ENCODE measurements at places on chromosomes 4 and X. TPM values are rescaled to one million over a fixed set of nuclear protein-coding genes. Genes with fewer than 3 reads are reported as not detected.

DNA sequence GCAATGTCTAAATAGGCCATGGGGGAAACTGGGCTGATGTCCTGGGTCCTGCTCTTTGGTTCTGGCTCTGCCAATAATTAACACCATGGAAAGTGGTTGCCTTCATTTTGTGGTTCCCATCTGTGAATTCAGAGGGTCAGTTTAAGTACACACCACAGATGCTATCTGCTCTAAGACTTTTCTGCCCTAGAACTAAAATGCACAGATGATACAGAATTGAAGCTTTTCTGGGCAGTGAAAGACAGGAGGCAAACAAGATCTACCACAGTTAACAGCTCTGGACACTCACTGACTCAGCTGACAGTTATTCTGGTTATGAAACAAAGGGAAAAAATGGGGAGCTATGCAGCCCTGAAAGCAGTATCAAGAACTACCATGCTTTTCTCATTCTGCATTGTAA is 37.3 kb downstream of the APBB2 start:
- DNase-seq, result no peak

- no peak for DNase-seq
Measured at GRCh38 chrX:107602694-107603239, 25.5 kb upstream of the PRPS1 start.

GRCh38 chr4:3636646-3637320 is 104.6 kb upstream of the LRPAP1 start:
- DNase-seq, result peak; percentile 70

DNA sequence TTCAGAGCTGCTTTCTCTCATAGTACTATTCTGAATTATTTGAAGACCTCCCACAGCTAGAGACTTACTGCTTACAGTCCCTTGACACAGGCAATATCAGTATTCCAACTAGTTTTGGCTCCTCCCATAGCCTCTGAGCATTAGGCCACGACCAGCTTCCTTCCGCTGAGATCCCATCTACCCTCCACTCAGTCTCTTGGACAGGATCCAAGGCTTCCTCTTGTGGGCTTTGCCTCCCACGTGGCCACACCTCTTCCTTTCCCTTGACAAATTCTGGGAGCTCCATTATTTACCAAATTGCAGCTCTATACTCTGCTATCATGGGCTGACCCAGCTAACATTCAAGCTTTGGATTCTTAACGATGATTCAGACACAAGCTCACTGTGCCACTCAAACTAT is 470.4 kb upstream of the GALNT7 start:
- no peak for DNase-seq

- peak; percentile 65 for DNase-seq
Measured at GRCh38 chr4:18007625-18008024, 13.9 kb downstream of the LCORL start.

- DNase-seq, result peak; percentile 69
Measured at GRCh38 chrX:17046478-17047097, 100.1 kb downstream of the REPS2 start.

- peak; percentile 60 for DNase-seq
Measured at GRCh38 chr4:142379277-142380051, 466.6 kb downstream of the INPP4B start.

GRCh38 chrX:110125446-110126162 is 122.7 kb downstream of the TMEM164 start:
- DNase-seq, result peak; percentile 36

- peak; percentile 52 for DNase-seq
Measured at GRCh38 chr4:56424697-56425514, 10.5 kb downstream of the PPAT start.

DNA sequence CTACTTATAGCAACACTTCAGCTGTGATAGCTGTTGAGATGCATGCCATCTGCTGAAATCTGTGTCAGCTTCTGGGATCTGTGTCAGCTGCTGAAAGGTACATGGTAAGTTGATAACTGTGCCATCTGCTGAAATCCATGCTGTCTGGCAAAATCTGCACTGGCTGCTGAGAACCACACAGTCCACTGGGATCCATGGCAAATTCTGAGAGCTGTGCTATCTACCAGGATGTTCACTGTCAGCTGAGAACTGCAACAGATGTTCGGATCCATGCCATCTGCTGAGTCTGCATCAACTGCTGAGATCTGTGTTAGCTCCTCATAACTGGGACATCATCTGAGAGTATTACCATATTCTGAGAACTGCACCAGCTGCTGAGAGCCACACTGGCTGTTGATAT is 430.5 kb upstream of the POU3F4 start:
- no peak for DNase-seq

- peak; percentile 49 for DNase-seq
Measured at GRCh38 chr4:3634894-3635820, 102.9 kb upstream of the LRPAP1 start.

DNA sequence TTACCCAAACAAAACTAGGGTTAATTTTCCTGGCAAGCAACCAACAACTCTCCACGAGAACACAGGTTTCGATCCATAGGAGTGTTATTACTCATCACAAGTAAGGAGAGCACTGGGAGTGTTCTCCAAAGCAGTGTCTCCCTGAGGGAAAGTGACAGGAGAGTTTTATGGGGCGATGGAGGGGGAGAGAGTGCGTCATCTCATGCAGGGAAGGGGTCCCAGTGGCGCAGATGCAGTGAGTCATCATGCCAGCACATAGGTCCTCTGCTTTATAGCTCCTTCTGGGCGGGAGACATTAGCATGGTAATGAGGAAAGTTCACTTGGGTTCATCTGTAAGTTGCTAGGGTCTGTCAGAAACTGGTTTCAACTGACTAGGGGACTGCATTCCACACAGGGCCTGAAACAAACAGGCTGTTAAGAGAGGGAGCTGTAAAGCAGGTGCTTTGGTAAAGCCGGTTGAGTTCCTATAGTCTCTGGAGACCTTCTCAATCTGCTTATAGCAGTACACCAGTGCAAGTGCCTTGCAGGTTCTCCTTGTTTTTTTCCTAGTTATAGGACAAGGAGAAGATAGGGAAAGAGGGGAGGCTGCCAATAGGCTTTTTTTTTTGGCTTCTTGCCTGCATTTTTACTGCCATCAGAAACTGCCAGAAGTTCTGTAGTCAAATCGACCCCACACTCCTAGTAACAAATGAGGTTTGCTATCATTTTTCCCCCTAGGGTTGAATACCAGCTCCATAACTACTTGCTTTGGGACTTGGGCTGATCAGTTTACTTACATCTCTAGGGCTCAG is 12.8 kb upstream of the BOD1L1 start:
- no peak for DNase-seq

DNA sequence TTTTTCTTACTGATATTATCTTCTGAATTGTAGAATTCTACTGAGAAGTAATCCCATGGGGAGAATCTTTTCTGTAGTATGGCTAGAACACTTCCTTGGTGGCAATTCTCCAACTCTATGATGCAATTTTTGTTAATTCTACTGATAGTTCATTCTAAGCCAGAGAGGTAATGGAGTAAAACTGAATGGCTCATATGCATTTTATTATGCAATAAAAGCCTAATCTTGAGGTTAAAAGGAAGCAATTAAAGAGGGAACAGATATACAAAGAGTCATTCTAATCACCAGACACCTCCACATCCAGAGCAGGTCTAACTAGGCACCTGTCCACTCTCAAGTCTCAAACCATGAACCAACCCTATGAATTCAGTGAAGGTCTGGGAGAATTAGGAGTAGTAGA is 9.7 kb downstream of the RAP2C start:
- DNase-seq, result no peak

- no peak for DNase-seq
Measured at GRCh38 chr4:134668237-134668636, 466.6 kb upstream of the PABPC4L start.

DNA sequence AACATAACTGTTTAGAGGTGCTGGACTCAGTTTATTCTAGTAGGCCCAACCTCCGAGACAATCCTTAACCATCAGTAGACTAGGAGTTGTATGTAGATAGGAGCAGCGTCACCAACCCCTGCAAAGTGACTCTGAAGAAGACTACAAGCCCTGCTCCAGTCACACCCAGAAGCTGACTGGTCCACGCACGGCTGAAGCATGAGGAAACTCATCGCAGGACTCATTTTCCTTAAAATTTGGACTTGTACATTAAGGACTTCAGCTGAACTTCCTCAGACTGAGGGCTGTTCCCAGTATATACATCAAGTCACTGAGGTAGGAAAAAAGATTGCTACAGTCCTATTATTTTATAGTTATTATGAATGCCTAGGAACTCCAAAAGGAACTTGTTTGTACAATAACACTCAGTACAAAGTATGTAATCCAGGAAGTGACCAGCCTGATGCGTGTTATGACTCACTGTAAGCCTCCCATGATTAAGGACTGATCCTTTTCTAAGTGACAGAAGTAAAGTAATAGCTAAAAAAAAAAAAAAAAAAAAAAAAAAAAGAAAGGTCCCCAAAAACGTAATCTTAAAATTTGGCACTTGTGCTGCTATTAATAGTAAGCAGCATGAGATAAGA is 41.6 kb upstream of the UGT2B7 start:
- no peak for DNase-seq

- peak; percentile 93 for DNase-seq
Measured at GRCh38 chr4:168758351-168758876, 251.6 kb downstream of the CBR4 start.

GRCh38 chr4:99593781-99594641 is 19.4 kb downstream of the MTTP start:
- no peak for DNase-seq

GRCh38 chr4:121998024-121998423 is 46.2 kb upstream of the TRPC3 start:
- no peak for DNase-seq

- DNase-seq, result peak; percentile 52
Measured at GRCh38 chrX:40080894-40081678, 16.7 kb downstream of the BCOR start.

- DNase-seq, result no peak
Measured at GRCh38 chr4:118825799-118826198, 10.1 kb downstream of the SEC24D start.

GRCh38 chr4:37927434-37927833 is 32.8 kb upstream of the PTTG2 start:
- no peak for DNase-seq

DNA sequence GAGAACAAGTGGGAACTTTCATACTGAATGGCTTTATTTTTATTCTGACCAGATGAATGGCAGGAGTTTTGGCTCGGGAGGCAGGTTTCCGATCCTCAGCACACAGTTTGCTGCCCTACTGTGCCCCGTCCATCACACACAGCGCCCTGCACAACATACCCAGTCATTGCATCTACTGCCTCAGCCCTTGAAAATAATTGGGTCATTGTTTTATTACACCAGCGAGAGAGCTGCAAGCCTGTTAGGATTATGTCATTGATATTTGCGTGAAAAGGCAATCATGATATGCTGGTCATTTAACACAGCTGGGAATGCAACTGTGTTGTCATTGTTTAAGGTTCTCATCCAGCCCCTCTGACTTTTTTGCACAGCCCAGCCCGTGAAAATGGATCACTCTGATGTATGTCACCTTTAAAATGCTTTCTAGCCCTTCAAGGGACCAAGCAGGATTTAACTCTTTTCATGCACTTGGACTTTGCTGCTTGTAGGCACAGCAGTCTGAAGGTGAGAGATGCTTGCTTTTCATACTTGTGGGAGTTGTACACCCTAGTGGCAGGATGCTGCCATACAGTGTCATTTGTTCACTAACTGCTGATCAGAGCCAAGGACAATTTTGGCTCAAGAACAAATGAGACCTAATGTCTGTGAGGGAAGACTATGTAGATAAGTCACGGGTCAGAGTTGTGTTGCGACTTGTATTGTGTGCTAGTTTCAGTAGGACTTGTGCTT is 62.3 kb downstream of the RTL9 start:
- no peak for DNase-seq

DNA sequence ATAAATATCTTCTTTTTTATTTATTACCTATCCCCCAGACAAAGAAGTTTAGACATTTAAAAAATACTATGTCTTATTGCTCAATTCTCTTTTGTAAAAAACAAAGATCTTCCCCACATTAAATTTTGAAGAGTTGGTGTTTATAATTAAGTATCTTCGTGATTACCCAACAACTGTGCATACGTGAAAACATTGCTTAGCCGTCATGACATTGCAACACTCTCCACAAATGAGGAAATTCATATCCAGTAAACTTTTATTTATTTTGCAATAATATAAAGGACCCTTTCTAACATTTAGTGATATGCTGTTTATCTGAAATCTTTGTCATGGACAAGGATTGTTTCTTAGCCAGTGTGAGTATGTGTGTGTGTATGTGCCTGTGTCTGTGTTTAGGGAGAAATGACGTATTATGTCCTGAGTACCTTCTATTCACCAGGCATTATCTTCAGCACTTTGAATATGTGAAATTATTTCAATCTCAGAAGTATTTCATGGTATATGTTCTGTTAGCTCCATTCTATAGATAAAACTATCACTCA is 26.1 kb upstream of the EREG start:
- no peak for DNase-seq

DNA sequence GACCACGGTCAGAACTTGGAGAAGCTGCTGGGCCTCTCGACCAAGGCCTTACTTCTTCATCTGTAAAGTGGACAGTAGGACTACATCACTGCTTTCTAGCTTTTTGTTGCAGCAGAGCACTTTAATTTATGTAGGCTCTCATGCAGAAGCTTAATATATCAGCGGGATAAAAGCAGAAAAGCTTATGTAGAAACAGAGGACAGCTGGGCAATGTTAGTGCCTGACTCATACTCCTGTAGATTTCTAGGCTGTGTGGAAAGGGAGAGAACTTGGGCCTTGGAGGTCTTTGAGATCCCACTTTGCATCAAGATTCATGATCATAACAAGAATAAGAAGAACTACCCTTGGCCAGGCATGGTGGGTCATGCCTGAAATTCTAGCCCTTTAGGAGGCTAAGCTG is 91.2 kb downstream of the ARHGAP10 start:
- no peak for DNase-seq

DNA sequence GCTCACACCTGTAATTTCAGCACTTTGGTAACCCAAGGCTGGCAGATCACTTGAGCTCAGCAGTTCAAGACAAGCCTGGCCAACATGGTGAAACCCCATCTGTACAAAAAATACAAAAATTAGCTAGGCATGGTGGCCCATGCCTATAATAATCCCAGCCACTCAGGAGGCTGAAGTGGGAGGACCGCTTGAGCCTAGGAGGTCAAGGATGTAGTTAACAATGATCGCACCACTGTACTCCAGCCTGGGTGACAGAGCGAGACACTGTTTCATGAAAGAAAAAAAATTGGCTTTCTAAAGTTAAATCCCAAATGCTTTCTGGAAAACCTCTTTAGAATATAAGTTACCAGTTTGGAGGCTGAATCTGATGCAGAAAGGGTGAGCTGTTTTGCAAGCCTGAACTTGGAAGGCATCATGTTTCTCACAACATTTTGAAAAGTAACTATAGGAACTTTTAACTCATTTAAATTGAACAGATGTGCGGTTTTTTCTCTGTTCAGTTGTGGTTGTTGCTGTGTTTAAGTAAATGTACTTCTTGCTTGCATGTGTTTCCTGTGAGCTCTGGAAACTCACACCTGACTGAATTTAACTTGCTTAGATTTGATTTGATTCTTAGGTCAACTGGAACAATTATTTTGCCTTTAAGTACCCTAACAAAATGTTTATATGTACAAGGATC is 39.8 kb upstream of the TMEM131L start:
- DNase-seq, result peak; percentile 4

Gene GIMD1
- not detected for total RNA-seq

Gene INTS12
- total RNA-seq, result 14.8 TPM

Gene ZDHHC15
- total RNA-seq, result 0.59 TPM

Gene H2BW2
- total RNA-seq, result not detected

Gene TIGD4
- total RNA-seq, result 0.36 TPM

Gene JCHAIN
- total RNA-seq, result 2.2 TPM

Gene KDM6A
- total RNA-seq, result 20.3 TPM

Gene BRS3
- not detected for total RNA-seq

Gene EGFL6
- total RNA-seq, result 0.29 TPM

Gene BANK1
- 1.8 TPM for total RNA-seq

Gene SATL1
- total RNA-seq, result not detected

Gene CDX4
- total RNA-seq, result not detected
